Vagina (tissue), 2 donors: ENCODE measurements at places on chromosomes 13 and 19.

- no peak for DNase-seq
Measured at GRCh38 chr13:39822437-39822836, 167.0 kb downstream of the COG6 start.

- no peak for DNase-seq
Measured at GRCh38 chr13:22047082-22047784, 376.4 kb downstream of the FGF9 start.

- no peak for DNase-seq
Measured at GRCh38 chr19:35292421-35293362, 731 bp downstream of the MAG start.

DNA sequence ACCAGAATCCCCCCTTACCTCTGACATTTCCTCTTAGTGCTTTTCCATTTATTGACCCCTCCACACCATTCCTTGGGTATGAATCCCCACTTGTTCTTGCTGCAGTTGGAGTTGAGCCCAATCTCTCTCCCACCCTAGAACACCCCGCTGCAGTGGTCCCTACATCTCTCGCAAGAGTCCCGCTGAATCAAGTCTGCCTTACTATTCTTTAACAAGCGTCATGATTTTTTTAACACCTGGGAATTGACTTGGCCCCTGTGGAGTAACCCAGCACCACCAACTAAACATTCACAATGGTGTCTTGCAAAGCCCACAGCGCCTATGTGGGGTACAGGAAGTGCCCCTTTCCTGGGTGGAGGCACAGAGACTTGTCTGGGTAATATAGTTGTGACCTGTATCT lies 13.2 kb upstream of the ZNF599 start:
- DNase-seq: peak; percentile 71

DNA sequence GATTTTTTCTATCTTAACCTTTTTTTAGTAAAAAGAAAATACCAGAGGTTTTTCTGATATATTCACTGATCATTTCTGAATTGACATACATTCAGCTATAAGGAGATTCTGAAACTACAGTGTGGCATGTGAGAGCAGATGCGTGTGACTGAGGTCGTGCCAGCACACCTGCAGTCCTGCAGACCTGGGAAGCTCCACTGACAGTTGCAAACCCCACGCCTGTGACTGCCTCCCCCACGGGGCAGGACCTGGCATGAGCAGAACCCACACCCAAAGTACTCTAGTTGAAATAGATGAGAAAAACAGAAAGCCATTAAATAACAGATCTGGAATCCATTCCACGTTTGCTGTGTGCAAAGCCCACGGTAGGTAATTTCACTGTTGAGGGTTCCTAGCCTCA lies 80.7 kb downstream of the TEX29 start:
- no peak for DNase-seq
